Ureter (tissue), 1 donor: ENCODE measurements at places on chromosomes 7 and 10. TPM values are rescaled to one million over a fixed set of nuclear protein-coding genes. Genes with fewer than 3 reads are reported as not detected.

GRCh38 chr7:138204982-138205298 lies 128.7 kb downstream of the AKR1D1 start:
- DNase-seq = no peak

DNA sequence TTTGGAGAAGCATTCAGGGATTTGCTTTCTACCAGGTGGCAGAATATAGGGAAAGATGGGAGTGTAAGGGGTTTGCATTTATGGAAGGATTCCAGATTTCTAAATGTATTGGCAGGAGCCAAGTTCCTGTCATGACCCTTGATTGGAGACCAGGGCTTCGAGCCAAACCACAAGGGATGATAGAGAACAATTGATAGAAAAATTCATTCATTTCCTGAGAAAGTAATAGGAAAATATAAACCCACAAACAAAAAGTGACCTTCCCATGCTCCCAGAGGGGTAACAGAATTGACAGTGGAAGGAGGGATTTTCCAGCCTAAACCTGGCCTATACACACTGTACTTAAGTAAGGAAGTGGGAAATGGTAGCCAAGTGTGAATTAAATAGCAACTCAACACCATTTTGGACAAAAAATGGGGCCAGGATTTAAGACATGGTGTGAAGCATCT lies 22.4 kb upstream of the IFIT2 start:
- no peak for DNase-seq

- no peak for DNase-seq
Observed at GRCh38 chr10:80458263-80458625, 4.1 kb downstream of the TSPAN14 start.

DNA sequence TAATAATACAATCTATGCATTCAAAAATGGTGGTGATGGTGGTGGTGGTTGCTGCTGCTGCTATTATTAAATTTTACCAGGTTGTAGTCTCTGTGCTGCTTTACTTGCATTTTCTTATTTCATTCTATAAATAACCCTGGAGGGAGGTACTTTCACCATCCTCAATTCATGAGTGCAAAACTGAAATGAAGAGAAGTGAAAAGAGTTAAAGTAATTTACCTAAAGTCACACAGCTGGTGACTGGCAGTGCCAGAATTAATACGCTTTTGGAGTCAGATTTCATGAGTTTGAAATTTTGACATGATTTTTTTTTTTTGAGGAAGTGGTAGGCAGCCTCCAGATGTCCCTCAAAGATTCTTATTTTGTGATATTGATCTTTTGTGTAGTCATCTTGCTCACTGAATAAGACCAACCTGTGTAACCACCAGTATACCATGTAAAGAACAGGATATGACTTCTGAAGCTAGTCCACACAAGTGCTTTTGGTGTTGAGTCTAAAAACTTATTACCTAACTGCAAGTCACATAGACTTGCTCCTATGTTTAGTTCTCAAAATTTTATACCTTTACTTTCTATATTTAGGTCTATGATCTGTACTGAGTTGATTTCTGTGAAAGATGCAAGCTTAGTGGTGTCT lies 218.8 kb downstream of the ZWINT start:
- DNase-seq = no peak

- no peak for DNase-seq
Observed at GRCh38 chr7:49324707-49325106, 400.4 kb downstream of the CDC14C start.

GRCh38 chr7:105352018-105352612 lies 36.6 kb downstream of the SRPK2 start:
- peak; percentile 60 for DNase-seq

- peak; percentile 70 for DNase-seq
Observed at GRCh38 chr7:142248-142941, 50.0 kb upstream of the FAM20C start.

The DENND2A gene
- total RNA-seq = 14.9 TPM

The PDZD7 gene
- total RNA-seq = 0.18 TPM

The ARPC1B gene
- total RNA-seq = 94.0 TPM

The HOXA9 gene
- total RNA-seq = 7.4 TPM

The FAM241B gene
- 5.6 TPM for total RNA-seq

The PLAC9 gene
- total RNA-seq = 44.2 TPM
